Renal cortical epithelial cell (primary cell): ENCODE measurements at places on chromosomes 16 and 17. TPM values are rescaled to one million over a fixed set of nuclear protein-coding genes. Genes with fewer than 3 reads are reported as not detected.

The MATCAP1 gene
- total RNA-seq = 3.3 and 10.7 TPM in 2 replicates

The C1QTNF8 gene
- not detected in 2 replicates for total RNA-seq

The PDXDC1 gene
- 76.1 and 90.2 TPM in 2 replicates for total RNA-seq

The CRHR1 gene
- total RNA-seq = not detected in 2 replicates

The SLC52A1 gene
- total RNA-seq = 0.52 and 0.55 TPM in 2 replicates

The KRT33A gene
- not detected in 2 replicates for total RNA-seq

The XAF1 gene
- total RNA-seq = 6.9 and 15.1 TPM in 2 replicates

DNA sequence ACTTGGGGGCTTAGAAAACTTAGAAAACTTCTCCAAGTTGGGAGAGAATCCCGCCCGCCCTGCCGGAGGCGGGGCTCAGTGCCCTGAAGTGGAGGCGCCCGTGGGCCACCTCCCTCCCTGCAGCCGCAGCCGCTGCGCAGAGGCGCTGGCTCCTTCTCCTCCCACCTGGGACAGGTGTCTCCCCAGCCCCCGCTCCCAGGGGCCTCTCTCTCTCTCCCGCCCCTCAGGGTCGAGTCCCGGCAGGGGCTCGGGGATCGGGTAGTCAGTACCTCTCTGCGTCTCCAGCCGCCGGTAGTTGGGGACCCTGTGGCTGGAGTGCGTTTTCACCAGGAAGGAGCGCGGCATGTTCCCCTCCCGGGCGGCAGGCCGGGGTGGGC, 257 bp downstream of the SNAI3 start:
- no peak for DNase-seq

DNA sequence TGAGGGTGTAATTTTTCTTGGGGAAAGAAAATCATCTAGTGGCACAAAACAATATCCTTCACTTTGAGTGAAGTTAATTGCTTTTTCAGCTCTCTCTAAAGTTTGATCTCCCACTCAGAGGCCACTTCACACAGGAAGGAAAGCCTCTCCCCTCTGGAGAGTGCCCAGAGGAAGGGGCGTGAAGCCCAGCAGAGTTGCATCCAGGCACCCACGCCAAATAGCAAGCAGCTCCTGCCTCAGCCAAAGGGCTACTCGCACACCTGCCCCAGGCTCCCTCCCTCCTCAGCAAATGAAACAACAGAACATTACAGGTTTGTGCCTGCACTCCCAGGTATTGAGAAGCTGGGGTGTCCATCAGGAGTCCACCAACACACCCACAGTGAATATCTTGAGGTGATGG, 183.0 kb upstream of the RPL38 start:
- no peak for DNase-seq

DNA sequence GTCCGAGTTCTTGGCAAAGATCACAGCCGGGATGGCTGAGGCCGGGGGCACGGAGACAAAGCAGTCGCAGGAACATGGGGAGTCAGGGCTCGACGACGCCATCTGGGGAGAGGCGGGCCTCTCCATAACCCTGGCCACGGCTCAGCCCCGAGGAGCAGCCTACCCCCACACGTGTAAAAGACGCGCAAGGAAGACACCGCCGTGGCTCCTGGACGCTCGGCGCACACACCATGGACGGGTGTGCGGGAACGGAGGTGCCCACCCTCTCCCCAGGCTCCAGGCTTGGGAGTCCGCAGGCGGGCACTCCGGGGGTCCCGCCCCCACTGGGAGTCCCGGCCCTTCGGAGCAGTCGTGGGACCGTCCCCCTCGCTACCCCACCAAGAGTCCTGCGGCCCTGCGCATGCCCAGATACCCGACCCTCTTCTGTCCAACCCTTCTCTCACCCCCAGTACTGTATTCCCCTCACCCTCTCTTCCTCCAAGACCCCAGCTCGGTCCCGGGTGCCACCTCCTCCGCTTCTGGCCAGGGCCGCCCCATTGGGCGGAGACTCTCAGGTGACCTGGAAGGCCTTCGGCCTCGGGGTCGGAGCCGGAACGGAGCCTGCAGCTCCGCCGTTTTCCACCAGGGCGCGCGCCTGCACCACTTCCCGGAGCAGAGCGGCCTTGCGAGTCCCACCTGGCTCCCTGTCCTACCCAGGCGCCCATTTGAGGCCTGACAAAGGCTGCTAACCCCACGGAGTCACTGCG, at the start of gene SCRN2:
Gene SCRN2 (minus strand): TSS at position 532 of the 746 bp plus-strand sequence. CDS start 430 bp downstream, at position 102.
- peak; percentile 67 for DNase-seq

DNA sequence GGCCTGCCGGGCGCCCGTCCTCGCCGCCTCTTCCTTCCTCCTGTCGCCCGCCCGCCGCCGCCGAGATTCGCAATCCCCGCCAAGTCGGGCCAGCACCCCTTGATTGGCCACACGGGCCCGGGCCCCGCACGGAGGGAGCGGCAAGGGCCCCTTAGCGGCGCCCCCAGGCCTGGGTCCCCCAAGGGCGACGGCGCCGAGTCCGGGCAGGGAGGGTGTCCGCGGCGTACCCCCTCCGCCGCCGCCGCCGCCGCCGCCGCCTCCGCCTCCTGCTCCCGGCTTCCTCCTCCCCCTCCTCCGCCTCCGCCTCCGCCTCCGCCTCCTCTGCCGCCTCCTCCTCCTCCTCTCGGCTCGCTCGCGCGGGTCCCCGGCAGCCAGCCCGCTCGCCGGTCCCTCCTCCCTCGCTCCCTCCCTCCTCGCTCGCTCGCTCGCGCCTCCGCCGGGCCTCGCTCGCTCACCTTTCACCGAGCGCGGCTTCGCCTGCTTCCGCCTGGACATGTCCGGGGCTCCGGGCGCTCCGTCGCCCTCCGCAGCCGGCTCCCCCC, 561 bp downstream of the ZNF423 start:
- no peak for DNase-seq

- no peak for DNase-seq
Measured at GRCh38 chr17:34762078-34762477, 182.7 kb downstream of the TMEM132E start.

DNA sequence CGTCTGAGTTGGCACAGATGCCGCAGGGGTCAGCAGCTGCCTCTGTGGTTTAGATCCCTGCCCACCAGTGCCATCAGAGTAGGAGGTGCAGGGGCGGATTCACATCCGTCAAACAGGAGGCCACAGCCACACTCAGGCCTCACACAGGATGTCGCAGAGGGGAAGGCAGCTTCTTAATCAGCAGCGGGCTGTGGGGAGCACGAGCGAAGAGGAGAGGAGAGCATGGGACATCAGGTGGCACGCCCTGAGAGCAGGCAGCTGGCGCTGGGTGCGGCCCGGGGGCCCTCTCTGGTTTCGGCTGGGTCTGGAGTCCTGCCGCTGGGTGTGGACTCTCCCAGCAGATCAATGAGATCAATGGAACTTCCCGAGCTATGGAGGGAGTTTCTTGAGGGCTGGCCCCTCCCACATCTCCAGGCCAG, 9.6 kb downstream of the LLGL2 start:
- no peak for DNase-seq

DNA sequence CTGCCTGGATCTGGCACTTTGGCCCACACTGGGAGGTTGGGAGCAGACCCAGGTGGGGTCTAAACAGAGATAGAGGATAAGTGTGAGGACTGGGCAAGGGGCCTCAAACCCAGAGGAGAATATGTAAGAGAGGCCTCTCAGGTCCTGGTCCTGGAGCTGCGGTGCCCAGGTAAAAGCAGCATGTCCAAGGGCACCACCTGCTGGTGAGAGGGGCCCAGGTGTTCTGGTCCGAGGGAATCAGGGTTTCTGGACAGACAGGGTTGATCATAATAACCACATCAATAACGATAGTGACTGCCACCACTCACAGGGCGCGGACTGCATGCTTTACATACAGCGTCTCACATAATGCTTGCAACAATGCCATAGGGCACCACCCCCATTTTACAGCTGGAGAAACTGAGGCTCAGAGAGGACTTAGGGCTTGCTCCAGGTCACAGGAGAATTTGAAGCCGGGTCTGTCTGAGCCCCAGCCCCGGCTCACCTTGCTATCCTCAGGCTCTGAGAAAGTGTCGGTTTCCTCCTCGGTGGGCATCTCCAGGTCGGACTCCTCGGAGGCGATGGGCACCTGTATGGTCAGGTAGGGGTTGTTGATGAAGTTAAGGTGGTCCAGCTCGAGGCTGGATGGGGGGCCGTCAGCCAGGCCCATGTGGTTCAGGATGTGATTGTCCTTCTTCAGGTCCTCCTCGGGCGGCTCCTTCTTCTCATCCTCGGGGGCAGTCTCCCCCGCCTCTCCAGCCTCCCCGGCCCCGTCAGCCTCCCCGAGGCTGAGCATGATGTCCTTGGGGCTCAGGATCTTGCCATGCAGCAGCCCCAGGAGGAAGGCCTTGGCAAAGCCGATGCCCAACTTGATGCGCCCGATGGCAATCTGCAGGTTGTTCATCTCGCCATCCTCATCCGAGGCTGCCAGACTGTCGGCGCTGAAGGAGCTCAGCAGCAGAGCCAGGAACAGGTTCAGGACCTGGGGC, 19.1 kb upstream of the CD79B start:
- peak; percentile 7 for DNase-seq

DNA sequence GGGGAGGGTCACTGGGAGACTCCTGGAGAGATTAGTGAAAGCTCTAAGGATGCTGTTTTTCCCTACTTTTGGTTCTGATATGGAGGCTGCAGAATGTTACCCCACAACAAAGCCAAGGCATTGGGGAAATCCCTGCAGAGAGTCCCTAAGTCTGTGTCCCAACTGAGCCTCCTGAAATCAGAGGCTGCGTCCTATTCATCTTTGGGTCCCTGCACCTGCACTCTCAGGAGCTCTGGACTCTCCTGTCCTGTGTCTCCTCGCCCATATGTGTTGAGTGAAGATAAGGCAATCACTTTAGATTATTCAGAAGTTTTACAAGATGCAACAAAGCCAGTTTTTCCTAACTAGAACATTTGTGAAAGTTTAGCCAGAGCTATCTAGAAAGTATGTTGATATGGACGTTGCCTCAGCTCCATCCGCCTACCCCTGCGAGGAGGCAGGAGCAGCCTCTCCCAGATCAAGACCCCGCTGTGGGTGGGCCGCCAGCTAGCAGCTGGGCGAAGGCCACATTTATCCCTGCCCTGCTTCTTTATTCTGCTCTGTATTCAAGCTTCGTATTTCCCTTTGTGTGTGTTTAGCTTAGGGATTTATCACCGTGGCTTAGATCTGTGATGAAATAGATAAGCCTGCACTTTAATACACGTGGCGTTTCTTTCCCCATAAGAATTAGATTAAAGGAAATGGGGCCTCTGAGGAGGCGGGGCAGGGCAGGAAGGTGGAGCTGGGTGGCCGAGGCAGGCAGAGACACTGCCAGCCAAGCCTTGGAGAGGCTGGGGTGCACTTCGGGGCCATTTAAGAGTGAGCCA, 37.4 kb downstream of the SHISA6 start:
- no peak for DNase-seq

DNA sequence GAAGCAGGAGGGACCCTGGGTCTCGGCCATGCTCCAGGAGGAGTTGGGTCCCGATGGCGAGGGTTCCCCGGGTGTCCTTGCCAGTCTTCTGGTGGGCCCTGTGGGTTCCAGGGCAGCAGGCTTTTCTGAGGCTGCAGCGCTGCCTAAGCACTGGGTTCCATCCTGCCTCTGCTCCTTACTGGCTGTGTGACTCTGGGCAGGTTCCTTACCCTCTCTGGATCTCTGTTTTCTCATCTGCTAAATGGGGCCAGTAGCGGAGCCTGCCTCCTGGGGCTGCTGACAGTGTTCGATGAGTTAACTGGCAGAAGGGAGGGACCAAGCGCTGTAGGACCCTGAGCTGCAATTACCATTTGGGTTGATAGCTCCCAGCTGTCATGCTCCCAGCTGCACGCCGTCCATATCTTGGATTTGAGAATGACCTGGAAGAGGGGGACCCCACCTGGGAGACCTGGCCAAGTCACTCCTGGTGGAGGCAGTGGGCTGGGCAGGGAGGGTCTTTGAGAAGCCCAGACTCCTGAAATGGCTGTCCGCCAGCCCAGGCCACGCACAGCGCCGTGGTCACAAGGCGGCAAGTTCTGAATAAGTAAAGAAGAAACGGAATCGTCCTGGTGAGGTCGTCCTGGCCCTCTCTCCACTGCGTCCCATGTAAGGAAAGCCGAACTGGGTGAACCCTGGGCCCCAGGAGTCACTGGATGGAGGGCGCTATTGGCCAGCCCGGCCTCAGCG, 47.2 kb upstream of the GSE1 start:
- DNase-seq = no peak

DNA sequence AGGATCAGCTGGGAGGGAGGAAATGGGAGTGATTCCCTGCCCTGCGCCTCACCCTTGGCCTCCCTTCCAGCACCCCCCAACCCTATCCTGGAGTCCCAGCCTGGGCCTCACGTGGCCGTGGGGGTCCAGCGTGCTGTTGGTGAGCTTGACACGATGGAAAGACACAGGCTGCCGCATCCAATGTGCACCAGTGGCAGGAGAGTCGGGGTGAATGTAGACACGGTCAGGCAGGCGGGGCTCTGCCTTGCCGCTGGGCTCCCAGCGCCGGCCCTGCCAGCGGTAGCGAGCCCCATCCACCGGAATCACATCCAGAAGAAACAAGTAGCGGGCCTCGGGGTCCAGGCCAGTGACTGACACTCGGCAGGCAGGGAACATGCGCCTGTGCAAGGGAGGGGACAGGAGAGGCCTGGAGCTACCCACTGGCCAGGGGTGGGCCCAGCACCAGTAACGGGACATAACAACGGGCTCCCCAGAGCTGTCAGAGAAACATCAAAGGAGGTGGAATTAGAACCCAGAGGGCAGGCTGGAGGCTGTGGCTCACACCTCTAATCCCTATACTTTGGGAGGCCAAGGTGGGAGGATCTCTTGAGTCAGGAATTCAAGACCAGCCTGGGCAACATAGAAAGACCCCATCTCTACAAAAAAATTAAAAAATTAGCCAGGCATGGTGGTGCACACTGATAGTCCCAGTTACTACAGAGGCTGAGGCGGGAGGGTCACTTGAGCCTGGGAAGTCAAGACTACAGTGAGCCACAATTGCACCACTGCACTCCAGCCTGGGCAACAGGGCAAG, 2.7 kb downstream of the TBX6 start:
- no peak for DNase-seq

- DNase-seq = peak; percentile 80
Measured at GRCh38 chr16:1137604-1138003, 15.3 kb upstream of the CACNA1H start.

- DNase-seq = no peak
Measured at GRCh38 chr16:9681508-9681907, 500.7 kb downstream of the GRIN2A start.

DNA sequence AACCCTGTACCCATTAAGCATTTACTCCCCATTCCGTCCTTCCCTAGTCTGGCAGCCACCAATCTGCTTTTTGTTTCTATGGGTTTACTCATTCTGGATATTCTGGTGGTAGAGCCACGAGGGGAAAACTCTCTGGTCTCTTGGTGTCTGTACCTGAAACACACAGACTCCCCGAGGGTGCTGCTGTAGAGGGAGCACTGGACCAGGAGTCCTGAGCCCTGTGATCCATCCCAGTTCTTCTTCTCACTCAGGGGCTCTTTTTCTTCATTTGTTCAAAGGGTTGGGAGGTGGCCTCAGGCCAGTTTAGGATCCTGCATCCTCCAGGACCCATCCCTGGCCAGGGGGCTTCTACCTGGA, 14.1 kb downstream of the HEXIM2 start:
- DNase-seq = no peak

- DNase-seq = peak; percentile 91
Measured at GRCh38 chr16:31052114-31052513, 18.8 kb downstream of the STX4 start.

- DNase-seq = no peak
Measured at GRCh38 chr16:2270588-2271470, 2.9 kb upstream of the RNPS1 start.

- DNase-seq = peak; percentile 48
Measured at GRCh38 chr16:78503602-78504001, 404.1 kb downstream of the WWOX start.

GRCh38 chr16:13961099-13961811, 41.3 kb downstream of the ERCC4 start:
- peak; percentile 19 for DNase-seq
